CD8-positive, alpha-beta T cell (primary cell): ENCODE measurements at places on chromosomes 1 and 21. TPM values are rescaled to one million over a fixed set of nuclear protein-coding genes. Genes with fewer than 3 reads are reported as not detected.

DNA sequence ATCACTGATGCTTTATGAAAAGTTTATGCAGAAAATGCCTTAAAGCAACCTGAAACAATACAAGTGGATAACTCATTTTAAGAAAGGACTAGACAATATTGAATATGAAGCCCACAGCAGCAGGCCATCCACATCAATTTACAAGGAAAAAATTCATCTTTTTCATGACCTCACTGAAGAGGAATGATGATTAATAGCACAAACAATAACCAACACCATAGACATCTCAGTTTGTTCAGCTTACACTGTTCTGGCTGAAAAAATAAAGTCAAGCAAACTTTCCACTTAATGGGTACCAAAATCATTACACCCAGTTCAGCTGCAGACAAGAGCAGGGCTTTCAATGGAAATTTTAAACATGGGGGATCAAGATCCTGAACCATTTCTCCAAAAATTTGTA lies 380.6 kb upstream of the NEGR1 start:
- no peak for DNase-seq

The CFH gene
- total RNA-seq = 2.6 TPM

The GUCA2A gene
- not detected for total RNA-seq

GRCh38 chr1:90851711-90852050 lies 134.6 kb upstream of the BARHL2 start:
- DNase-seq = no peak

DNA sequence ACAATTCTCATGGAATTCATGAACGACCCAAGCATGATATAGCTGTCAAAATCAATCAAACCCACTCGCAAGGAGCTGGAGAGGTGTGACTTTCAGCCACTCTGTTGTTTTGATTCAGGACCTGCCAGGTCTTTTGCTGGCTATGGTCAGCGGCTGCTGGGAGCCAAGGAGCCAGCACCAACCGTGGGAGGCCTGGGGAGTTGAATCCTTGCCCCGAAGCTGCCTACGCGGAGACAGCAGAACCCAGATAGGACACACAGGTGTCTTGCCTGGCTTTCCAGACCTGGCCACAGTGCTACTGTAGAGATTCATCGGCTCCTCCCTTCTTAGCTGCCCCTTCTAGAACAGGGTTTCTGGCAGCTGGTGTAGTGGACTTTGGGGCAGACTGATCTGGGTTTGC lies 42.7 kb downstream of the ZSCAN20 start:
- DNase-seq = no peak

The PLPPR5 gene
- total RNA-seq = not detected

- no peak for DNase-seq
Observed at GRCh38 chr1:187212377-187212776, 383.6 kb downstream of the PLA2G4A start.

GRCh38 chr1:5983361-5984103 lies 8.7 kb downstream of the NPHP4 start:
- DNase-seq = no peak

DNA sequence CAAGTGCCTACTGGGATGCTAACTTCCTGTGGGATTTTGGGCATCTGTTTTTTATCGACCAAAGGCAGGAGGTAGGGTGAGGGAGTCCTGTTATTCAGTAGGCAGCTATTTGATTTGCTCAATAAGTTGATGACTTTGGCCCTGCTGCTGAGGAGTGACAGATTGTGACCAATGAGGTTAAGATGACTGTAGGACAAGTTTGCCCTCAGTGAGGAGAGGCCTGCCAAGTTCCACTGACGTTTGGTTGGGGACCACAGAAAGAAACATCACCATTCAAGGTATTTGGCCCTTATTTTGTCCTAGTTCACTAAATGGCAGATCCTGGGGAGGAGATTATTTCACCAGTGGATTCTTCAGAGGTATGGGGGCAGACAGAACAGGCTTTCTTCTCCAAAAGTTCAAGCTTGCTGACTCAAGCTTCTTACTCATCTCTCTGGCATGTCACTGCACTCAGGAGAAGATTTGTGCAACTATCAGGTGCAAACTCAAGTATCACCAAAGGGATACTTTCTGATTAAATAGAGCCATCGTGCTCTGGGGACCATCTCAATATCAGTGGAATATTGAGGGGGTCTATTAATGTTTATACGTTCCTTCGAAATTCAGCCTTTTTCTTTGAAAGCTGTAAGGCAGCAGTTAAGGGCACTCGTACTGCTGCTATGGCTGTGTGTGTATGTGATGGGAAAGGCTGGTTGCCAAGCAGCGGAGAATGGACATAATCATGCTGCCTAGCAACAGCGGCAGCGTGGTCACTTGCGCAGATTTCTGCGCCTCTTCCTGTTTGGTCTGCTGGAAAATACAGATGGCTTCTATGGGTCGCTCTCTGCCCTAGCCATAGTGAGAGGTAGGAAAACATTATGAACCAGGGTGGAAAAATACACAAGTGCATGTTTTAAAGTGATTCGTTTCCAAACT lies 78.7 kb downstream of the PBX1 start:
- DNase-seq = no peak

DNA sequence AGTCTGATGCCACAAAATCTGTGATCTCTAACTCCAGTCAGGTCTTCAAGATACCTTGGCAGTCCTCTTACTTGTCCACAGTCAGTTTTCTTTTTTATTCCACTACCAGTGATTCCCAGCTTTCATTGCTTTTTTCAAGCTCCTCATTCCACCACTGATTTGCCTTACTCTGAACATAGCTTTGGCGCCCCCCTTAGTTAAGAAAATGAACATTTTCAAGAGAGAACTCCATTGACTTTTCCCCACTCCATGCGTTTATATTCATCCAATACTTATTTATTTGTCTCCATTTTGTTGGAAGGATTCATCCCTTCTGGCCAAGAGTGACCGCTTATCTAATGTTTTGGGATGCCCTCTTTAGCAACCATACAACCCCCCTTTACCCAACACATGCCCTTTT lies 33.9 kb upstream of the IPO9 start:
- DNase-seq = no peak

DNA sequence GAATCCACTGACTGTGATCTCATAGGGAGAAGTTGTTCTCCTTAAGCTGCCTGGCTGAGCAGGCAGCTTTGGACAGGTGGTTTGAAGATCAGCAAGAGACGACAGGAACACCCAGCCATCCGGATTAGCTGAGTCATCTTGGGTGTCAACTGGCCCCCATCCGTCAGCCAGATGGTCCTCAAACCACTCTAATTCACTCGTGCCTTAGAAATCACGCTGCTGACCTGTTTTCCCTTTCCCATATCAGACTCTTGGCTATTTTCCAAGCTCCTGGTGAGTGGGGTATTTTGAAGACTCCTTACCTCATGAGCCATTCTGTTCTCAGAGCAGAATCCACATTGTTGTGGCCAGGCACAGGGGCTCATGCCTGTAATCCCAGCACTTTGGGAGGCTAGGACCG lies 149.1 kb upstream of the L1TD1 start:
- no peak for DNase-seq

GRCh38 chr1:31036749-31037500 lies 28.6 kb downstream of the PUM1 start:
- no peak for DNase-seq

DNA sequence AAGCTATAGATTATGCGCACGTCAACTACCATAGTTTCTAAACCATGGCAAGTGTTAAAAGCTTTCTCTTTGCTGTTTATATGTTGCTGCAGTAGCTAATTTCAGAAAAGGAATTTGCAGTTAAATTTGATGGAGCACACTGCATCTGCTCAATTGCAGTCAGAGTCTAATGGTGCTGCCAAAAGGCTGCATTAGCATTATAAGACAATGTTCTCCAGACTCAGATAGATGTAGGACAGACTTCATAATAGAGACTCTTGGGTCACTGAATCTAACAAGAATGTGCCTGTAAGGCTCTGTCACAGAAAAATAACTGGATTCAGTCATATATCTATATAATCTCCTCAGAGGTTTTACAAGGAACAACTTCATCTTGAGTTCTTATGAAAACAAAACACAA lies 198.3 kb downstream of the OLFM3 start:
- DNase-seq = no peak

DNA sequence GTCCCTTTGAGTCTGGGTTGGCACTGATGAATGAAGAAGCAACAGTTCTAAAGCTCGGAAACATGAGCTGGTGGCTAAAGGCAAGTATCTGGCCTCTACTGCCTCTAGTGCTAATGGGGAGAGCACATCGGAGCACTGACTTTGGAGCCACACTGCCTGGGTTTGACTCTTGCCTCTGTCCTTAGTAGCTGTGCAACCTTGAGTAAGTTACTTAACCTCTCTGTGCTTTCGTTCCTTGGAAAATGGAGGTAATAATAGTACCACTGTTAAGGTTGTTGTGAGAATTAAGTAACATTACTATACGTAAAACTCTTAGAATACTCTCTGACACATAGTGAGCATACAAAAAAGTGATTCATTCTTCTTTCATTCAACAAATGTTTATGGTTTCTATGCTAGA lies 211.2 kb downstream of the ATG4C start:
- no peak for DNase-seq

GRCh38 chr1:163265547-163265946 lies 56.2 kb upstream of the NUF2 start:
- no peak for DNase-seq

The P3H1 gene
- total RNA-seq = 22.5 TPM

The COL16A1 gene
- total RNA-seq = 0.92 TPM

DNA sequence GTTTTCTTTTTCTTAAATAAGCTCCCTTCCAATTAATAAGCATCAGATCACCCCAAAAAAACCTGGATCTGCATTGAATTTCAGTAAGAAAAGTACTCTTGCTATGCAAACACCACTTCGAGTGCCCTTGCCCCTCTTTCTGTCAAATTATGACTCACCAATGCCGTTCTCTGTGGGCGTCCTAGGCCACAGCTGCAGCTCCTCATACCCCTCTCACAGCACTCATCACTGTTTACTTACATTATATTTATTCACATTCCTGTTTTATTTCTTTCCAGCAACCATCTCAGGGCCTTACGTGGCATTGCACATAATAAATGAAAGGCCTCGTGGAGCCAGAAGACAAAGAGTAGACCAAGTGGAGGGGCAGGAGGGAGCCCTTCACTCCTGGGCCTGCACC lies 99.1 kb upstream of the CTTNBP2NL start:
- DNase-seq = no peak

GRCh38 chr1:2917284-2917683 lies 104.0 kb upstream of the ACTRT2 start:
- DNase-seq = no peak

- no peak for DNase-seq
Observed at GRCh38 chr21:41783476-41784180, 16.8 kb upstream of the RIPK4 start.

DNA sequence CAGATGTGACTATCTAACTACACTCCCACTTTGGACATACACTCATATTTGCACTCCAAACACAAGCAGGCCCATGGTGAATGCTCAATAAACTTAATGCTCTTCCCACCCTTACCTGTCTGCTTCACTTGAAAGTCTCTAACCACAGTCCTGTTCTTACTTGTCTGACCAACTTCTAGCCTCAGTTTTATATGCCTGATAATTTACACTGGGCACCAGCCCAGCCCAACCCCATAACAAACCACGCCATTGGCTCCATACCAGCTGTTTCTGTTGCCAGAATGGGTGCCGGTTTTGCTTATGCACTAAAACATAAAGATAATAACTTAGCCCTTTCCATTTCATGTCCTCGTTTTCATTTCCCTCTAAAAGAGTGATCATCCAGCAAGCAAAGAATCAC lies 395.4 kb downstream of the NTNG1 start:
- DNase-seq = no peak

DNA sequence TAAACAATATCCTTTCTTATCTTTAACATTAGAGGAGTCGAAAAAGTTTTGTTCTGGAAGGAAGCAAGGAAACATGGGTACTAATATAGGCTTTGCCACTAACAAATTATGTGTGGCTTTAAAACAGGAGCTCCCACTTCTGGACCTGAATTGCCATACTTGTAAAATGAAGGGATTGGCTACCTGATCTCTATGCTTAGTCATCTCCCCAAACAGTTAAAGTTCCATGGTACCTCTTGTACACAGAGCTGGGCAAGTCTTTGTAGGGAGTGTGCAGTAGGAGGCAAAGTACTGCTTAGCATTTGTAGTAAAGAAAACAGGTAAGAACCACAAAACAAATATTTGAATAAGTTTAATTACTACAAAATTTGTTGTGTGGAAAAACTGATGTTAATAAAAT lies 81.3 kb downstream of the MAST2 start:
- no peak for DNase-seq

The GCSAML gene
- not detected for total RNA-seq

The RIPPLY3 gene
- not detected for total RNA-seq

GRCh38 chr1:13543451-13544220 lies 29.8 kb upstream of the LRRC38 start:
- DNase-seq = no peak

The MRPL55 gene
- 90.7 TPM for total RNA-seq

- DNase-seq = no peak
Observed at GRCh38 chr1:230271300-230272035, 154.7 kb downstream of the PGBD5 start.

GRCh38 chr1:212138457-212138856 lies 102.9 kb downstream of the DTL start:
- DNase-seq = no peak

The GPR37L1 gene
- total RNA-seq = not detected

The LMX1A gene
- not detected for total RNA-seq

GRCh38 chr1:156961709-156962108 lies 41.3 kb downstream of the LRRC71 start:
- no peak for DNase-seq

DNA sequence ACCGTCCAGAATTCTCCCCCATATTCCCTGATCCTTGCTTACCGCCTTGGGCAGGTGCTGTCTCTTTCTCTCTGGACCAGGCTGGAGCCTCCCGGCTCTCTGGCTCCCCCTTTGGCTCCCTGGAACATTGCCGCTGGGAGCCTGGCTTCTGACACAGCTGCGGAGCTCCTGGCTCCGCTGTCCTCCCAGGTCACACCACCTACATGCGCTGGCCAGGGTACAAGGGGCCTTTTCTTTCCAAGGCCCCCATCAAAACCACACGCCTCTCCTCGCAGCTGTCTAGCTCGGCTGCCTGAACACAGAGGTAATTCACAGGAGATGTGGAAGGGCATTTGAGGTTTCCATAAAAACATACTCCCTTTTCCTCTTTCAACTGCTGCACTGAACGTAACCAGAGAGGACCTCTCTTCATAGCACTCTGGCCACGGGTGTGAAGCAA lies 7.5 kb upstream of the ZNF648 start:
- no peak for DNase-seq

GRCh38 chr1:208475951-208476845 lies 232.0 kb upstream of the PLXNA2 start:
- DNase-seq = no peak

The CAMK1G gene
- not detected for total RNA-seq
